NK-92 treated with Interleukin-12 subunit alpha and Interleukin-12 subunit beta, amount 100 ng/mL, for 24 hours (cell line): ENCODE measurements at places on chromosomes 16 and 17.

GRCh38 chr17:4035081-4035680 is 70.9 kb upstream of the ATP2A3 start:
- no peak for DNase-seq

- DNase-seq = no peak
Measured at GRCh38 chr17:74147966-74148365, 55.5 kb upstream of the RPL38 start.

DNA sequence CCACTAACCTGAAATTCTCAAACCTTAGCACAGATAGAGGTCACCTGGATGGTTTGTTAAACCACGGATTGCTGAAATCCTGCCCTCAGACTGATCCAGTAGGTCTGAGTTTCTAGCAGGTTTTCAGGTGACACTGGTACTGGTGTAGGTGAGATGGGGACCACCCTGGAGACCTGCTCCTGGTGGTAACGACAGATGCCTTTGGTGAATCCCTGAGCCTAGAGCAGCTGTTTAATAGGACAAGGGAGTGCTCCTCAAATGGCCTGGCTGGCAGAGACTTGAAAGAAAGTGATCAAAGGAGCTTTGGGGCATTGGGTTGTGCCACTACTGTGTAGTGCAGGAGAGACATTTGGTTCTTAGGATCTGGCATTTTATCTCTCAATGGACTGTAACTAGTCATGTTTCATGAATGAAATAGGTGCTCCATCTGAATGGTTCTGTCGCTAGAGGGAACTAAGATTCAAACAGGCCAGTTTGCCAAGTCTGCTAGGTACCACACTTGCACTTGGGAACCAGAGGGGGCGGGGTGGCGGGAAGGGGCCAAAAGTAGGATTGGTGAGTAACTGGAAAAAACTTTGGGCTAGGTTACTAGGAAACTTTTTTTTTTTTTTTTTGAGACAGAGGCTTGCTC is 2.9 kb upstream of the IFI35 start:
- no peak for DNase-seq

DNA sequence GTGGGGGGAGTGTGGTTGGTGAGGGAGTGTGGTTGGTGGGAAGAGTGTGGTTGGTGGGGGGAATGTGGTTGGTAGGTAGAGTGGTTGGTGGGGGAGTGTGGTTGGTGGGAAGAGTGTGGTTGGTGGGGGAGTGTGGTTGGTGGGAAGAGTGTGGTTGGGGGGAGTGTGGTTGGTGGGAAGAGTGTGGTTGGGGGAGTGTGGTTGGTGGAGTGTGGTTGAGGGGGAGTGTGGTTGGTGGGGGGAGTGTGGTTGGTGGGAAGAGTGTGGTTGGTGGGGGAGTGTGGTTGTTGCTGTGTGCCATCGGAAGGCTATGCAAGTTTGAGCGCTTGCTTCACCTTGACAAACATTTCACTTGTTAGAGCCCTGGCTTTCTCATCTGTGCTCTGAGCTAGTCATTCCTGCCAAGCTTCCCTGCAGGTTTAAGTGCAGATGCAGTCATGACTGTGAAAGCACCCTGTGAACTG is 20.1 kb downstream of the MINK1 start:
- no peak for DNase-seq

- no peak for DNase-seq
Measured at GRCh38 chr16:53849585-53849984, 145.6 kb downstream of the FTO start.

GRCh38 chr16:85381738-85382592 is 231.2 kb upstream of the GSE1 start:
- DNase-seq = no peak

GRCh38 chr16:15715221-15715620 is 65.2 kb downstream of the NDE1 start:
- DNase-seq = no peak

DNA sequence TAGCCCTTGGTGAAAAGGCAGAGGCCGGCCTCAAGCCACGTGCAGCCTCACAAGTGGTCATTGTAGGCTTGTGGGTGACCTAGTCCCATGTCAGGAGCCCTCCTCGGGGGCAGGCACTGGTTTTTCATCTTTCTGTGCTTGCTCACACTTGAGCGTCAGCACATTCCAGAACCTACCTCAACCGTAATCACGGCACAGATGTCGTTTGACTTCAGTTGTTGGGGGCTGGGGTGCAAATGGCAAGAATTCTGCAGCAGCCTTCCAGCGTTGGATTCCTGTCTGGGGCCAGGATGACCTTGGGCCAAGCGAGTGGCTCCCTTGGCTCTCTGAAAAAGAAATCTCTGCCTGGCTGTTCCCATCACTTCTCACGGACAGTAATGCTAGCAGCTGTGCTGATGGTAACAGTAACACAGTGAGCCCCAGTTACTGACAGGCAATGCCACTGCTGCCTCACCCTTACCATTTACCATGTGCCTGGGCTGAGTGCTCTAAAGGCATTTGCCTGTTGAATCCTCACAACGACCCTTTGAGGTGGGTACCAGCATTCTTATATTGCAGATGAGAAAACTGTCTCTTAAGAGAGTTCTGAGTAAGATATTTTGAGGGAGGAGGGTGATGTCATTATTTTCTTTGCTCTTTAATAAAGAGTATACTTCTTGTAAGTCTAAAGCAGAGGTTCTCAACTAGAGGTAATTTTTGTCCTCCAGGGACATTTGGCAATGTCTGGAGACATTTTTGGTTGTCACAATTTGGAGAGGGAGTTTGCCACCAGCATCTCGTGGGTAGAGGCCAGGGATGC is 46.5 kb downstream of the KSR1 start:
- no peak for DNase-seq

GRCh38 chr16:13005721-13006247 is 104.4 kb downstream of the SHISA9 start:
- no peak for DNase-seq

DNA sequence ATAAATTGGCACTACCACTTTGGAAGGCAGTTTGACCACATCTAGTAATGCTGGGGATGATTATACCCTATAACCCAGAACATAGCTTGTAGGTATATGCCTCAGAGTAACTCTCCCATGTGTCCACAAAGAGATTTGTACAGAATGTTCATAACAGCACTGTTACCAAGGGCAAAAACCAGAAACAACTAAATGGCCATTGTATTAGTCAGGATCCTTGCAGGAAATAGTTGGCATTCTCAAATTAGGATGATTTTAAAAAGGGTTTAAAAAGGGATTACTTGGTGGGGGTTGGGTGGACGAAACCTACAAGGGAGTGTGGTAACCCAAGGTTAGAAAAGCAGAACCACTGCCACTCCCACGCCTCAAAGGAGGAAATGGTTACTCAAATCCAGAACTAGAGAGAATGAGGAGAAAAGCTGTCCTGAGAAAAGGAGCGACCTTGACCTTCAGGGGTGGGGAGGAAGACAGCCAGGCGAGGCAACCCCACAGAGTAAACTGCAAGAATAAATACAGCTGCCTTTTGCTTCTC is 2.1 kb downstream of the CPPED1 start:
- DNase-seq = no peak

DNA sequence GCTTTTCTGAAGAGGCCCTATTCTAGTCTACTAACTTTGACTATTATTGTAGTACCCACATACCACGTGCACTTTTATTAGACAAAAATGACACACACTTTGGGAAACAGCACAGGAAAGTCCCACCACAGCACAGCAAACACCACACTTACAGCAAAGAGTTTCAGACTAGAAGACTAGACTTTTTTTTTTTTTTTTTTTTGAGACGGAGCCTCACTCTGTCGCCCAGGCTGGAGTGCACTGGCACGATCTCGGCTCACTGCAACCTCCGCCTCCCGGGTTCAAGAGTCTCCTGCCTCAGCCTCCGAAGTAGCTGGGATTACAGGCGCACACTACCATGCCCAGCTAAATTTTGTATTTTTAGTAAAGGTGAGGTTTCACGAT is 20.1 kb downstream of the YWHAE start:
- DNase-seq = no peak

GRCh38 chr16:12186774-12187335 is 210.3 kb downstream of the SNX29 start:
- DNase-seq = no peak

- no peak for DNase-seq
Measured at GRCh38 chr17:1067282-1067956, 70.5 kb downstream of the TIMM22 start.

DNA sequence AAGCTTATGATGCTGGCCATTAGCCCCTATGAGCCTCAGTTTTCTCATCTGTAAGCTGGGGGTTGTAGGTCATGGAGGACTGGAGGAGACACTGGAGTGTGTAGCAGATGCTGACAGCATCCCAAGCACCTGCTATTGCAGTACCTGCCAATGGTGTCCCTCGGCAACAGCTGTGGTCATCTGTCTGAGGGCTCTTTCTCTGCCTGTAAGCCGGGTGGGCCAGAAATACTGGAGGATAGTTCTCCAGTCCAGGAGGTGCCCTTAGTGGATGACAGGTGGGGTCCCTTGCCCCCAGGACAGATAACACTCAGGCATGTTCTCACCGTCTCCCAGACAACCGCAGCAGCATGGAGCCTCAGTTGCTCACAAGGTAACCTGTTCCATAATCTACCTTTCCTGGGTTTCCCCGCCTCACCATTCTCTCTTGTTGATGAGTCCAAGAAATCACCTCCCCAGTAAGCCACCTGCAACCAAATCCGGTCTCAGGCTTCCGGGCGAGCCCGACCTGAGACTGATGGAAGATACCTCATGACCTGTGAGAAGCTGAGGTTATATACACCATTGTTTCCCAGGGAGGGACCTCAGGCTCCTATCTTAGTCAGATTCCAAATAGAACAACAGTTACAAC is 23.8 kb downstream of the NLRP1 start:
- no peak for DNase-seq

DNA sequence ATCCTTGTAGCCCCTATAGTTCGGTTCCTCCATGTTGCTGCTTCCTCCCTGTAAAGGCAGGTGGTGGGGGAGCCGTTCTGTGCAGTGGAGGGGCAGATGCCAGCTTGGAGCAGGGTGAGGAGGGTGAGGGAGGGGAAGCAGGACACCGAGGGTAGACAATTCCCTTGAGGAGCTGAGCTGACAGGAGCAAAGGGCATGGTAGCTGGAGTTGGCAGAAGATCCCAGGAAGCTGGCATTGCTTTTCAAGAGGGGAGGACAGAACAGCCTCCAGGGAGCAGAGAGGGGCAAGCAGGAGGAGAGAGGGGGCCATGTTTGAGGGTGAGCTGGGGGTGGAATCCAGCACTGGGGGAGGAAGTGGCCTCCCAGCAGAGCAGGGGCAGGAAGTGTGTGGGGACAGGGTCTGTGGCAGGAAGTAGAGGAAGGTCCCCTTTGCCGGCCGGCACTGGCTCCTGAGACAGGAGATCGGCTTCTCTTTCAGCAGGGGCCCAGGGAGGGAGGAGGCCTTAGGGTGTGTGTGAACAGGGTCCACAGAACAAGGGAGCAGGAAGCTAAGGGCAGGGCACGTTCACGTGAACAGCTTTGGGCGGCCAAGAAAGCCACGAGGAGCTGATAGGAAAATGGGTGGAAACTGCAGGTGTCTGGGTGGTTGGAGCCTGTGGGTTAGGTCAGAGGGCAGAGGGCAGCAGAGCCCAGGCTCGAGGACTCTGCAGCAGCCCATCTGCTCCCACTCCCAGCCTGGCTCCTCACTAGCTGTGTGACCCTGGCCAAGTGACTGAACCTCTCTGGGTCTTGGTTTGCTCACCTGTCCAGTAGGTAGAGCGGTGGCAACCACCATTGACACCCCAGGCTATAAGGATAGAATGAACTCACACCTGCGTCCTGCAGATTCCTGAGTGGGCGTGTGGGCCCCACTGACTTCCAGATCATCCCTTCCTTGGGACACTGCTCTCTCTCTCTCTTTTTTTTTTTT is 17.5 kb upstream of the SPNS2 start:
- DNase-seq = peak; percentile 30

- no peak for DNase-seq
Measured at GRCh38 chr16:1071561-1072225, 854 bp upstream of the SSTR5 start.

DNA sequence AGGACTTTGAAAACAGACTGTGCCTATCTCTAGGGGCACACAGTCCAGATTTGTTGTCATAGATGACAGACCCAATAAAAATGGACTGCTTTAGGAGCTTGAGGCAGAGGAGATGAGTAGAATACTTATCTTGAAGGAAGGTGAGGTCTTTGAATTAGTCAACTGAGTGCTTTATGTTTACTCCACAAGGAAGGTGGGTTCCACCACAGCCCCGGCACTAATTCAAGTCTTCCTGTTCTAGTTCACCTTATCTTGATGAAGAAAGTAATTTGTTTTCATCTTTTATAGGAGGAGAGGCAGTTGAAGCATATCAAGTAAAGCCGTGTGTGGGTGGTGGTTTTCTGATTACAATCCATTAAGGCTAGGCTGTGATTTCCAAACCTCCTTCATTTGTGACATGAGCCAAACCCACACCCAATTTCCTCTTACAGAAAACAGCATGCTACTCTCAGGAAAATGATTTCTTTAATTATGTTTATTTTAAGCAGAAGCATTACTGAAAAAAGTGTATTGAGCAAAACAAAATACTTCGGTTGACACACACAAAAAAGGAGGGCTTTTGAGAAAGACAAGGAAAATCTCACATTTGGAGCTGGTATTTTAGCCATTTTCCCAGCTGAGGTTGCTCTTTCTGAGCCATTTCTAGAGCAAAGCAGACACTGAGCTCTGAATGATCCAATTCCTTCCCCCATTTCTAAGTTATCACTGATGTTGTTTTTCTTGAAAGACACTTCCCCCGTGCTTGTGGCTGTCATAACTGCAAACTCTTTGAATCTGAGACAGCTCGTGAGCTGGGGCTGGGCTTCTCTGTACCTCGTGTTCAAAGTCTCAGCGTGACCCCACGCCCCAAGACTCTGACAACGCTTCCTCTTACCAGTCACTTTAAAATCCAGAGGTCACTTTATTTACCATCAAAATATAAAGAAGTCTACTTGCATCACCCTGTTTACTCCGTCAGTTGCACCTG is 35.4 kb downstream of the CDRT15 start:
- no peak for DNase-seq

- no peak for DNase-seq
Measured at GRCh38 chr16:92431-93339, 14.7 kb downstream of the MPG start.

GRCh38 chr17:43014649-43015542 is 7.3 kb downstream of the VAT1 start:
- no peak for DNase-seq

DNA sequence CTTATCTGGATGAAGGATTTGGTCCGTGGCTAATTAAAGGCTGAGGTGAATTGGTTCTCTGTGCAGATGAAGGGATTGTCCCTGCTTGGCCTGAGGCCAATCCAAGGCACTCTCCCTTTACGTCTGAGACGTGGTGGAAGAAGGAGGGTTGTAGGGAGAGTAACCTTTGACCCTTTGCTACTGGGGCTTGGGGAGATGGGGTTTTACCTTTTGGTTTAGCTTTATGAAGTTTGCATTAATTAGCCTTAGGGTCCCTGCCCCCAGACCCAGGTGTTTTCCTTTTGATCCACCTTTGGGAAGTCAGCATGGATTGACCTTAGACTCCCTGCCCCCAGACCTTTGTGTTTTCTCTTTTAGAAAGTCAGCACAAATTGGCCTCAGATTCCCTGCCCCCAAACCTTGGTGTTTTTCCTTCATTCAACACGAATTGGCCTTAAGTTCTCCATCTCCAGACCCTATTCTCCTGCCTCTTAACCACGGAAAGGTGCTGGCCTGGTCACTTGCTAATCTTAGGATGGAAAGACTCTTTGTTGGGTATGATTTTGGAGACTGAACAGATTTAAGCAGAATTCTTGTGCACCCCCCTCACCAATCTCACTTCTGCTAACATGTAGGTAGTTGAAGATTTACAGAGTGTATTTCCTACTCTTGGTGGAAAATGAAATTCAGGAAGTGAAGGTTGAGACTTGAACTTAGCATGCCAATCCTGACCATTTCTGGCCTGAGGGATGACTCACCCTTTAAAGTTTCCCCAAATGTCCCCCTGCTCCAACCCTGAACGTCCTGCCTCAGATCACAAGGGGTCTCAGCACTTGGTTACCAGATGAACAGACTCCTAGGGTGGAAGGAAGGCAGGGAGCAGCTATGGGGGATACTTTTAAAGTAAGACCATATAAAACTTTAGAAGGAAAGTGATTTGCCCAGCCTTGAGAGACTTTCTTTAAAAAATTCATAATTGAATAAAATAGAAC is 23.1 kb upstream of the MMD start:
- no peak for DNase-seq
